ENCODE measurements at places on chromosomes 16 and 17.

GRCh38 chr17:31062346-31062745 lies 32.4 kb upstream of the NF1 start:
- DNase-seq = no peak

GRCh38 chr16:82715833-82716232 lies 89.1 kb downstream of the CDH13 start:
- no peak for DNase-seq

DNA sequence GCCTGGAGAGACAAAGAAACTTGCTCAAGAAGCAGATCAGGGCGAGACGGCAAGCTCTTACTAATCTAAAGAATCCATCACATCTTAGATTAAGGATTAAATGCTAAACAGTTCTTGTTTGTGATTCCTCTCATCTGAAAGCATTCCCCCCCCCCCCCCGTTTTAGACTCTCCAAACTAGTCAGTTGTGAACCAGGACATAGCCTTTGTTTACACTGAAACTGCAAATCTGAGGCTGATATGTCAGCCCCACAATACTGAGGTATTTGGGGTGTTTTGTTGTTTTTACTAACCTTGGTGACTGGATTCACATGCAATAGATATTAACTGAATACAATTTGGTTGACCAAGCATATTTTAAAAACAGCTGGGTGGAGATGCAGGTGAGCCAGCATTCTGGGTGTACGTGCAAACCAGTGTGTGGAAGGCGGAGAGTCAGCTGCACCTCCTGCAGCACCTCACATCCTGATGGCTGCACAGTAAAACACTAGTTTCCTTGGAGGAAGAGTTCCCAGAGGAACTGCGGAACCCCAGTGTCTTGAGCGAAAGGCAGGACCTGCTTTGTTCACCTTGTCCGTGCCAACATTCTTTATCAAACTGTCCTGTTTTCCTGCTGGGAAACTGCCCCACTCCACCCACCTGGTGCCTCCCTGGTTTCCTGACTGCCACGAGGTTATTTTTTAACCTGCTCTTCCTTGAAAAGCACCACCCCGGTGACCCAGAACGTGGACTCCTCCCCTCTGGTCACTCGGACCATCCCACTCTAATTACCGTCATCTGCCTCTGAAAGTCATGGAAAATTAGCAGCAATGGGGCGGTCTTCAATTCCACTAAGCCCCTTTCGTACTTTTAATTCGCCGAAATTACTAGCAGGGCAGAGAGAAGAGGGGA lies 1.2 kb upstream of the YPEL2 start:
- peak; percentile 2 for DNase-seq

DNA sequence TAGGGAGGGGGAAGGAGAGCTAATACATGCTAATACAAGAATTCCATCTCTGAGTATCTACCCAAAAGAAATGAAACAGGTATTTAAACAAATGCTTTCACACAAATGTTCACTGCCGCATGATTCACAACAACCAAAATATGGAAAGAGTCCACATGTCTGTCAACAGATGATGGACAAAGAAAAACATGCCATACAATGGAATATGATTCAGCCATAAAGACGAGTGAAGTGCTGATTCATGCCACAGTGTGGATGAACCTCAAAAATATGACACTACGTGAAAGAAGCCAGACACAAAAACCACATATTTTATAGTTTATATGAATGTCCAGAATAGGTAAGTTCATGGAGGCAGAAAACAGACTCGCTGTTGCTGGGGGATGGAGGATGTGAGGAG lies 321.4 kb downstream of the FOXL1 start:
- no peak for DNase-seq

DNA sequence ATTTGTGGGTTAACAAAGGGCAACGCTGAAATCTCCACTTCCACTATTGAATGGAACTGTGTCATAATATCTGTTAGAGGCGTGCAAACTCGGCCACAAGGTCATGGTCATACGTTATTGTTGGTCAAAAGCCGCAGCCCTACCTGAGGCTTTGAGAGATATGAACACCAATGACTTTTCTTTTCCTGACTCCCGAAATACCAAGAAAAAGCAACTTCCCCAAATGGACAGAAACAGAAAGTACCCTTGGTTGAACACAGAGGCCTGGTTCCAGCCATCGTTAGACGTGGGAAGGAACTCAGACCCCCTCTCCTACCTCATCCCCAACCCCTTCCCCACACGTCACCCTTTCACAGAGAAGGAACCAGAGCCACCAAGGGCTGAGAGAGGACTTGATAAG lies 1.4 kb upstream of the PIK3R5 start:
- DNase-seq = no peak

GRCh38 chr17:40356990-40357881 lies 7.3 kb downstream of the GJD3 start:
- no peak for DNase-seq

- DNase-seq = no peak
These were observed 20.5 kb downstream of the NSMCE1 start for GRCh38 chr16:27248036-27248435.

GRCh38 chr16:81432937-81433557 lies 11.6 kb upstream of the CMIP start:
- no peak for DNase-seq

GRCh38 chr16:963913-964312 lies 6.9 kb downstream of the LMF1 start:
- no peak for DNase-seq

DNA sequence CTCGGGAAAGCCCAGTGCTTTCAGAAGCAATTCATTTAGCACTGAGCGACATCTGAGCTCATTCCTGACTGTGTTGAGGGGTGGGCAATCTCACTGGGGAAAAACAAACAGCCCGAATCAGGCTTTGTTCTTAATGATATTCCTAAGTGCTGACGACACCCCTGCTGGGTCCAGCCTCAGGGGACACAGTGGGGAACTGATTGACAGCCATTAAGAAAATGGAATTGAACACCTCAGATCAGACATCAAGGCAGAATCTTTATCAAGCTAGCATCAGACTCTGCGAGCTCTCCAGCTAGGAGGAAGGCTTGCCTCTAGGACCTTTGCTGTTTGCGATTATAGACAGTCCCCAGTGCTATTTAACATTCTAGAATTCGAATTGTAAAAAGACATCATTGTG lies 22.5 kb upstream of the LYRM9 start:
- no peak for DNase-seq

GRCh38 chr17:71472809-71473789 lies 647.7 kb upstream of the SOX9 start:
- no peak for DNase-seq

- DNase-seq = no peak
These were observed 18.8 kb downstream of the IL34 start for GRCh38 chr16:70665113-70665694.

GRCh38 chr16:88355389-88356123 lies 27.2 kb upstream of the ZNF469 start:
- DNase-seq = no peak

- no peak for DNase-seq
These were observed 9.1 kb upstream of the DUXB start for GRCh38 chr16:75710344-75710743.

DNA sequence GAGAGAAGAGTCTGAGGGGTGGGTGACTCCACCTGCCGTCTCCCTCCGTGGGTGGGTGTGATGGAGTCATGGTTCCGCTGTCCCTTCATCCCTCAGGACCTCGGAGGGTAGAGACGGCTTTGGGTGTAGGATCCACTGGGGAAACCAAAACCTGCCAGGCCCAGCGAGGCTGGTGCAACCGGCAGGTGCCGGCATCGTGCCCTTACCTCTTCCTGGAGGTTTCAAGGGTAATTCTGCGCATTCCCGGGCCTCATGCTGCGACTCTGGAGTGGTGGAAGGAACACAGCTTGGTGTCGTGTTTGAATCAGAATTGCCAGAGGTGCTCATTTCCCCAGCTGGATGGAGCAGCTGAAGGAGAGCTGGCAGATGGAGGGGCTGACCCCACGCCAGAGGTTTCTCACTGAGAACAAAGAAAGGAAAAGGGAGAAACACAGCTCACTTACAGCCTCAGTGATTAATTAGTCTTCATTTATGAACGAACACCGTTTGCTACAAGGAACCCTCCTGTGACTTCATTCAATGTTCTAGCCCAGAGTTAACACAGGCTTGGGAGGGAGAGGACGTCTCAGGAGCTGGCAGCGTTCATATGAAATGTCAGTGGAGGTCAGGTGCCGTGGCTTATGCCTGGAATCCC lies 16.3 kb upstream of the ATP2A3 start:
- no peak for DNase-seq

DNA sequence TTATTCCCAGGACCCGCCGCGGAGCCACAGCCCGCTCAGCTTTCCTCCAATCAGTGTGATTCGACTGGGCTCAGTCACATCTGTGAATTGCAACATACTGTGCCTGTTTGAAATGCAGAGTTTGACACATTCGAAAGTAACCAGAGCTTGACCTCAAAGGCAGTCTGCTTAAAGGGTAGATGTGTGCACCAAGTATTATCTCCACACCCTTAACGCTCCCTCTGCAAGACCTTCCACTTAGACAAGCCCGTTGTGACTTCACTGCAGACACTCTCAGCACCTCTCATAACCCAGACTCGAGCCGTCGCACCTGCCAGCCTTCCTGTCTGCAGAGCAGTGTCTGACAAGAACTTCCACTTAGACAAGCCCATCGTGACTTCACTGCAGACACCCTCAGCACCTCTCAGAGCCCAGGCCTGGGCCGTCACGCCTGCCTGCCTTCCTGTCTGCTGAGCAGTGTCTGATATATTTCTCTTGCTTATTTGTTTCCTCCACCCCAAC lies 3.7 kb downstream of the KLHDC4 start:
- no peak for DNase-seq

GRCh38 chr16:85234310-85235204 lies 122.3 kb upstream of the CIBAR2 start:
- DNase-seq = no peak

DNA sequence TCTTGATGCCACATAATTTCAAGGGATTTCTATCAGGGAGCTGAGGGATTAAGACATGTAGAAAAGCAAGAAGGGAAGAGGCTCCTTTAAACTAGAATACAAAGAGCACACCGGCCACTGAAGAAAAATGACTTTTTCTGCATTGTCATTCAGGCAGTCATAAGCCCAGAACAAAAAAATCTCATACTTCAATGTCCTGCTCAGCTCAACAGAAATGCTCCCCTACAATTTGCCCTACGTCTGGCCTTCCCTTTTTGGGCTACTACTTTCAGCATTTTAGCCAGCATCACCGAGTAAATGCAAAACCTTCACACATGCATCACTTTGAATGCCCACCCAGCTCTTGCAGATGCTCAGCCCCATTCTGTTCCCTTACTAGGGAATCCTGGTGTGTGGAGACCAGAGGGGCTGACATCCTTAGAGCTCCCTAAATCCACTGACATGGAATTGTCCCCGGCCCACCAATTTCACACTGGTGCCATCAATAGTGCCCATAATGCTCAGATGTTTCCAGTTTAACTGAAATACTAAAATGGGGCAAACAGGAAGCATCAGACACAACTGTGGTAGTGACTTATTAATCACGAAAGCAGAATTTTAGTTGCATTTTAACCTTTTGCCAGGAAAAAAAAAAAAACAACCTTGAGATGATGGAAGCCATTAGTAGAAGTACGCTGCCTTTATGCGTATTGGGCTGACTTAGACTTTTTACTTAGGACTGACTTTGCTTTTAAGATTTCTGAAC lies 2.7 kb downstream of the MAP3K14 start:
- DNase-seq = no peak

Data from activated T-helper 1 cell treated with anti-CD3 and anti-CD28 coated beads, Interleukin-12 subunit alpha, Interleukin-12 subunit beta, Interleukin-2, Interleukin-4 antibody, amounts not matched to agents 30 ng/mL and 10 ng/mL and 1 ng/mL, durations not matched to agents 14 hours and 24 hours and 36 hours (primary cell).